Peyer's patch (tissue), 4 donors: ENCODE measurements at places on chromosomes 7 and 10. TPM values are rescaled to one million over a fixed set of nuclear protein-coding genes. Genes with fewer than 3 reads are reported as not detected.

DNA sequence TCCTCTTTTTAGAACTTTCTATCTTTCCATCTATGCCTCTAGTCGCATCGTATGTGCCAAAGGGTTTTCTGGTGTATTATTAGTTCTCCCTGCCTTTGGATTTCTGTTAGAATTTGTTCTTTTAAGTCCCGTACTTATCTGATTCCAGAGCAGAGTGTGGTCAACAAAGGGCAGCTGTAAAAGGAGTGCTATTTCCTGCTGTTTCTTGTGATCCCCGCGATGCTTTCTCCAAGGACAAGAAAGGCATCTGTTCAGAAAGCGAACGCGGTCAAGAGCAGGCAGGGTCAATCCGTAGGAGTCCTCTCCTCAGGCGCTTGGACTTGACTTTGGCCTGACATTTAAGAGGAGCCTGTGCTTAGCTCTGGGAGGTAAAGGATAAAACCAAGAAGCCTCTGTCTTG lies 1152.1 kb upstream of the AUTS2 start:
- no peaks in the 10 kb centered on the region for H3K27me3 ChIP-seq
- H3K27ac ChIP-seq: no peak overlapping the region
- no peaks in the 10 kb centered on the region for H3K4me1 ChIP-seq
- DNase-seq: no peak
- H3K36me3 ChIP-seq: no peaks in the 10 kb centered on the region

The TFPI2 gene
- 0.40 TPM for total RNA-seq

The INA gene
- total RNA-seq: not detected

The CYP3A4 gene
- total RNA-seq: 3,180 TPM
